ENCODE measurements at places on chromosomes 2 and 18.

DNA sequence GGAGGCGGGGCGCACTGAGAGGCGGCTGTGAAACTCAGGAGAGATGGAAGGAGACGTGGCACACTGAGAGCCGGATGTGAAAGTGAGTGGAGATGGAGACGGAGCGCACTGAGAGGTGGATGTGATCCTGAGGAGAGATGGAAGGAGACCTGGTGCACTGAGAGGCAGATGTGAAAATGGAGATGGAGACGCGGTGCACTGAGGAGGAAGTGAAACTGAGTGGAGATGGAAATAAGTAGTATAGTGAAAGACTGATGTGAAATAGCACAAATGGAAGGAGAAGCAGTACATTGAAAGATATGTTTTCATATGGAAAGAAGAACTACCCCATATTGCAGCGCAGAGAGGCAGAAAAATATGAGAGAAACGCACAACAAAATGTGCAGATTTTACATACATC is 281.6 kb upstream of the RGPD4 start:
- DNase-seq, result no peak

GRCh38 chr2:159572459-159572858 is 43.9 kb downstream of the BAZ2B start:
- DNase-seq, result no peak

DNA sequence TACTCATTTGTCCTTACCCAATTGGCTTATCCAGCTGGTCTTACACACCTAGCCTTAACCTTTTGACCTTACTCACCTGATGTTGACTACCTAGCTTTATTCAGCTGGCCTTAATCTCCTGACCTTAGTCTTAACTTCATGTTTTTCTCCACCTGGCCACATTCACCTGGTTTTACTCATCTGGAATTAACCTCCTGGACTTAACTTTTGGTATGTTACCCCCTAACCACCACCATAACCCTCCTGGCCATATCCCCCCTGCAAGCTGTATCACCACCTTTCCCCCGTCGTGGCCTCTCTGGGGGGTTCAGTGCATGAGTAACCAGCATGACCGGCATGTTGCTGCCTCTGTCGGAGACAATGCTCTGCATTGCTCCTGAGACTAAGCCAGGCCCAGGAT is 45.7 kb downstream of the CHRNA1 start:
- DNase-seq, result no peak

DNA sequence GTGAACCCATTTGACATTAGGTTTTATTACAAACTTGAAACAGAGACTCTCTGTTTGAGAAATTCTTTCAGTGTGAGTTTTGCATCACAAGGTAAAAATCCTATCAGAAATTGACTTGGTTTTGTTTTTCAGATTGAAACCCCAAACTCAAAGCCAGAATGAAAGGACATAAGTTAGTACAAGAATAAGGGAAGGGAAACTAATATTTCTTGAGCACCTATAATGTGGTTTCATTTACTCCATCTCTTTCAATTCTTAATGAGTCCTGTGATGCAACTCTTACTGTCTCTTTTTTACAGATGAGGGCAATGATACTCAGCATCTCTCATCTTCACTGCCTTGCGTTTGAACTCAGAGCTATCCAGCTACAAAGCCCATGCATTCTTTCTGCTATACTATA is 210.0 kb upstream of the SIX3 start:
- DNase-seq, result no peak

- no peak for DNase-seq
Measured at GRCh38 chr2:105450471-105450870, 51.6 kb upstream of the FHL2 start.

- DNase-seq, result no peak
Measured at GRCh38 chr2:165720511-165720910, 73.5 kb downstream of the GALNT3 start.

GRCh38 chr18:13726972-13727331 is 479 bp downstream of the RNMT start:
- peak; percentile 75 for DNase-seq

DNA sequence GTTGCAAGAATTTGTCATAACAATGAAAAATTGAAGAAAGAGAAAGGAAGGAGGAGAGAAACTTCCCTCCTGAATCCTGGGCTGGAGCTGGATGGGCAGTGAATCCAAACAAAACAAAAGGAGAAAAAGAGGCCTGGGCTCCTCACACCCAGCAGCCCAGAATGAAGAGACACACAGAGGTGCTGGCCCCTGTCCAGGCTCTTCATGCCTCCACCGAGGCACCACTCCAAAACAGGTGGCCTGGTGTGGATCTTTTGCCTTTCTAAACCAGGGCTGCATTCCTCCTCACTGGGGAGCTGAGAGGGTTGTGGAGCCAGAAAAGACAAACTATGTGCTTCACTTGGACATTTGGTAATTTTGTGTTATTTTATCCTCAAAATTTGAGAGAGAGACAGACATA is 76.0 kb downstream of the FAM124B start:
- DNase-seq, result no peak

- no peak for DNase-seq
Measured at GRCh38 chr2:191738667-191739066, 60.7 kb downstream of the NABP1 start.

DNA sequence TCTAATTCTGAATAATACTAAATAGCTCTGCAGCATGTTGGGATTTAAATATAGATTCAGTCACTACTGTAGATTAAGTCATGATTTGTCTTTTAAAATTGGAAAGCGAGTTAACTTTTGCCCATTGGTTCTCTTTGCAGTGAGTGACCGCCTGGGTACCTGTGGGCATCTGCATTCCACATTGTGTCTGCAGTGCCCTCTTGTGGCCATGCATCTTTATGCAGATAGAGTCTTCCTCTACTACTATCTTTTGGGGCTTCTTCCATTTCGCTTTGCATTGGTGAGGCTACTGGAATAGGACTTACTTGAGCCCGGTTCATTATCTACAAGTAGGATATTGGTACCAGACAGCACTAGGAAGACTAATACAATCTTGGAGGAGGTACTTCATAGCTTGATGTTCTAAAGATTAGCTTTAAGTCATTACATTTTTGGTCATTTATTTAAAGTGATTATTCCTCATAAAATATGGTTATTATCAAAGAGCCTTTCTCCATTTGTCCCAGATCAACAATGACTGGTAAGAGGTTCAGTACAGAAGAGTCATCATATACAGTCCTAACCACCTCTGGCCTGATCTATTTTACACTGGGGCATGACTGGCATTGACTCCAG is 203.0 kb downstream of the SOCS6 start:
- DNase-seq, result peak; percentile 80

GRCh38 chr2:31901900-31902299 is 108.9 kb downstream of the MEMO1 start:
- no peak for DNase-seq

- no peak for DNase-seq
Measured at GRCh38 chr2:193985272-193985671, 1671.8 kb upstream of the SLC39A10 start.
